ENCODE measurements at places on chromosomes 7 and 10.

DNA sequence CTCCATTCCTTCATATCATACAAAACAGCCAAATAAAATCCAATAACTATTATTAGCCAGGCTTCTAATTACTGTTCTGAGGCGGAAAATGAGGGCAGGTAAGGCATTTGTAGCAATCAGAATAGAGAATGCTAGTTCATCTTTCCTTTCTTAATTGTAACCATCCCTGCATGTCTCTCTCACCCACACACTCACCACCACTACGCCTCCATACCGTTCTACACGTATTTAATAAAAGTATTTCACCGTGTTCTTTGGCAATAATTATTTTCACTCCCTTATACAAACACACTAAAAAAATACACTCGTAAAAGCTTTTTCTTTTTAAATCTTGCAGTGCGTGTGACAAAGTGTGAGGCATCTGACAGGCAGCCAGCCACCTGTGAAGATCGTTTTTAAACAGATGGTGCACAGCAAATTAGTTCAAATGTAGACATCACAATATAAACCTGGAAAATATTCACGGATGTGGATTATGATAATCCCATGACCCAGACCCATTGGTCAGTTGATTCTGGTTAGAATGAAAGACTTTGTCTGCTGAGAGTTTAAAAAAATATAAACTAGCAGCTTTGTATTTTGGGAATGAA, 653.6 kb downstream of the REEP3 start:
- DNase-seq: peak; percentile 58

DNA sequence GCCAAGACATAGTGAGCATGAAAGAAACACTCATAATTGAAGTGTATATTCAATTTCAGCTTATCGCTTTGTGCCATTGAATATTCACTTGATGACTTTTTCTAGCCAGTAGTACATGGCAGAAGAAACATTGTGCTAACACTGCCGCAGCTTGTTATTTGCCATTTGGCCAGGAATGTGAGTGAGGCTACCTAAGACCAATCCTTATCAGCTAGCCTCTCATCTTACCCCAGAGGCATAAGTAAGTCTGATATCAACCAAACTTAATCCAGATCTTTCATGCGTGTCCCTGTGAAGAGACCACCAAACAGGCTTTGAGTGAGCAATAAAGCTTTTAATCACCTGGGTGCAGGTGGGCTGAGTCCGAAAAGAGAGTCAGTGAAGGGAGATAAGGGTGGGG, 586.0 kb upstream of the MBL2 start:
- no peak for DNase-seq

- no peak for DNase-seq
Measured at GRCh38 chr7:116576350-116577319, 51.8 kb downstream of the CAV1 start.

DNA sequence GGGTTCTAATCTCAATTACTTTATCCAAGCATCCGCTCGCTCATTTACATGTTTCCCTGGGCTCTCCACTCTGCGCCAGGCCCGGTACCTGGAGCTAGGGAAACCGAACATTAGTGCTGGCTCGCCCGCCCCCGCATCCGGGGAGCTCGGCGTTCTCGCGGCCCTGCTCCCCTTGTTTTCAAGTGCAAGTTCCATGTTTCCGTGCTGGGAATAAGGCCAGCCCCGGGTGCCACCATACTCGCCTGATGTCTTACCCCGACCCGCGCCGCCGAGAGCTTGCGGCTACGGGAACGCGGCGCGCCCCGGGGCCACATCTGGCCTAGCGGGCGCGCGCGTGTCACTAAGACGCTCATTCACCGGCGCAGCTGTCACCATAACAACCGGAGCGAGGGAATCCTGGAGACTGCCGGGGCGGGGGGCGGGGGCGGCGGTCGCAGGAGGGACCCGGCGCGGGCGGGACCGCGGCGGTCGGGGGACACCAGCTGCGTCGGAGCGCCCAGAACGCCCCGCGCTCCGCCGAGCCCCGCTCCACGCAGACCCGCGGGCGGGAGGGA, at the start of gene NEURL1:
Gene NEURL1 (plus strand): TSS at position 344 of the 554 bp plus-strand sequence. CDS start 683 bp downstream, outside the sequence.
- peak; percentile 50 for DNase-seq

DNA sequence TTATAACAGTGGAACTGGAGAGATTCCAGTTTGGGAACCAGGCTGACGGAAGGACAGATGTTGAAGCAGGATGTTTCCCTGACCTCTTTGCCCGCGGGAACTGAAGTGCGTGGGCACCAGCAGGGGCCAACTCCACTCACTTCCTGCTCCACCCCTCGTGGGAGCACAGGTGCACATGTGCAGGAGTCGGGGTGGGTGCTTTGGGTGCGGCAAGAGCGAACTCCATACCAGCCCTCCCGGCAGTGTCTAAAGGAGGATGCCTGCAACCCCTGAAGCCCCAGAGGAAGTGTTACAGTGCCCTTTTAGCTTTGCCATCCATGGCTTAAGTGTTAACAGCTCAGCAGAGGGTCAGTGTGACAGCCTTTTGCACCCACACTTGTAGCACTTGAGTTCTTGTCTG, 27.4 kb upstream of the UBE3C start:
- DNase-seq: no peak

DNA sequence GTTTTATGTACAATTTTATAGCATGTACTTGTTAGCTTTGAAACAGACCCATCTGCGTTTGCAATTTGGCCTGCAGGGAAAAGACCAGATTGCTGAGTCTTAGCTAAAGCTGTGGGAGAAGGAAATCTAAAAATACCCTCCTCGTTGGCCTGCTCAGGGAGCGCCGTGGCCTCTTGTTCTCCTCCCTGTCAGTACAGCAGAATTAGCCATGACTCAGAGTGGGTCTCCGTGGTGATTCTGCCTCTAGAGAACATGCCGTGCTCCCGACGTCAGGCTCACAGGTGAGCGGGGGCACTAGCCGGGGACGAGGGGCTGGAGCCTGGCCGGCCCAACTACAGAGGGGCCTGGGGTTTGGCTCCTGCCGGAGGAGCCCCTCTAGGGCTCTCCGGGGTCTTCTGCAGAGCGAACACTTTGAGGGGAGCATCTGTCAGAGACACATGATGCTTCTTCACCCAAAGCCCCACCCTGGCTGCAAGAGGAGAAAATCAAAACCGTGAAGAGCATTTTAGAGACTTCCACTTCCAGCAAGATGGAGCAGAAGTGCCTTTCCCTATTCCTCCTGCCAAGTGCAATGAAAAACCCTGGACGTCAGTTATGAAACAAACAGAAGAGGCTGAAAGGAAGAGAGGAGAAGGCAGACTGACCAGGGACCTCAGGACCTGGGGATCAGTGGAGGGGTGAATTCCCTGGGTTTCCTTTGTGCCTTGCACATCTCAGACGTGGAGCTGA, 98.9 kb downstream of the LHPP start:
- peak; percentile 23 for DNase-seq

GRCh38 chr10:89337484-89337883, 9.7 kb downstream of the IFIT3 start:
- no peak for DNase-seq

DNA sequence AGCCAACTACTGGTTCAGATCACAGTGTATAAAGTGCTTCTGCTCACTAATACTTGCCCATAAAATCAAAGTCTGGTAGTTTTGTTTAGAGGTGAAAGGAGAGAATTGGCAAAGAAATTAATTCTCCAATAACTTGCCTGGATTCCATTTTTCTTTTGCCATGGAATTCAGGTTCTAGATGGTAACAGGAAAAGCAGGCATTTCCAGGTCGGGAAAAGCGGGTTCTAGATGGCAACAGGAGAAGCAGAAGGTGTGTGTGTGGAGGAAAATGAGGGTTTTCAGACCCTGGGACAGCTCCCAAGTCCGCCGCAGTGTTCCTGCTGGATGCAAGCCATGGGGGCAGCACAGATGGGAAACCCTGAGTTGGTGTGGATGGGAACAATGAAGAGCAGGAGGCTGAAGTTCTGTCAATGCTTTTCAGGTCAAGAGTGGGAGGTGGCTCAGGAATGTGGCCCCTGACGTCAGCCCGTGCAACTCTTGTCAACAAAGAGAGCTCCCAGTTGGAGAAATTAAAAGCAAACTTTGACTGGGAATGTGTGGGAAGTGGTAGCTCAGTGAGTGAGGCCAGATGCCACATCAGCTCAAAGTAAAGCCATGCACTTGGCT, 696.7 kb downstream of the LRMDA start:
- DNase-seq: no peak

DNA sequence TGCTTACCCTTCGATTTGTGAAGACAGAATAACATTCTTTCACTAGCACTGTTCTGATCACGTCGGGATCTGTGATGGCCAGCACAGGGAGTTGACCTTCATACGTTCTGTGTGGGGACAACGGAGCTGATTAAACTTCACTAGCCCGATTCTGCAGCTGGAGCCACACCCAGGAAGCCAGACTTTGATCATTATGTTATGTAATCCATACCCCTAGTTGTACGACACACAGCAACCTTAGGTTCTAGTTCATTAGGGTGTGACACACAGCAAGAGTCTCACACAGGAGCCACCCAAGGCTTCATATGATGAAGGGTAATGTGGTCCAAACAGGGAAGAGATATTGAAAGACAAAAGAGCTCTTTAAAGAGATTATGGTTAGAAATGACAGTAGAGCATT, 7.2 kb downstream of the CYP3A5 start:
- no peak for DNase-seq

Data from putamen (tissue), 1 donor.